ENCODE measurements at places on chromosomes 11 and 22. TPM values are rescaled to one million over a fixed set of nuclear protein-coding genes. Genes with fewer than 3 reads are reported as not detected.
A peak's percentile ranks its signal among the peaks of the same experiment; 100 is the strongest.

- peaks cover 4% of the 10 kb centered on the region for H3K4me1 ChIP-seq
- H3K36me3 ChIP-seq = no peaks in the 10 kb centered on the region
- no peak overlapping the region for H3K27ac ChIP-seq
- no peak for DNase-seq
Observed at GRCh38 chr11:9590717-9591116, 17.2 kb downstream of the WEE1 start.

GRCh38 chr11:57460022-57460757 is at the start of gene RTN4RL2:
TSS of gene RTN4RL2 (plus strand) at chr11:57460528. CDS start at chr11:57460866, 338 bp downstream.
- H3K27me3 ChIP-seq = peaks cover 49% of the 10 kb centered on the region
- H3K27ac ChIP-seq = no peak within 1 kb of the TSS
- H3K36me3 ChIP-seq = no peaks in the 10 kb centered on the region
- peaks cover 30% of the 10 kb centered on the region for H3K4me1 ChIP-seq
- H3K4me3 ChIP-seq = peak within 1 kb of the TSS; percentile 99

Gene LAYN
- 12.3 TPM for total RNA-seq

Gene SLC22A9
- total RNA-seq = not detected

DNA sequence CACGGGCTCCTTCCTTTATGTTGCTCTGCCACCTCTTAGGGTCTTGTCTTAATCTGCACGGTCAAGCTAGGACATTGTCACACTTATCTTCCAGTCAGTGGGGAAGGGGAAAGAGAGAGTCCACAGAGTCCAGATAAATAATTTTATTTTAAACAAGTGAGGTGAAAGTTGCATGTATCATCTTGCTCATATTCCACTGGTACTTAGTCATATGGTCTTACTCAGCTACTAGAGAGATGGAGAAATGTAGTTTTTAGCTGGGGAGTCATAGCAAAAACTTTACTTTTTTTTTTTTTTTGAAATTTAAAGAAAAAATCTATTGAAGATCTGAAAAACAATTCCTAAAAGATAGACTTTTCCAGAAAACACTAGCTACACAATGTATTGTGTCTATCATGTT is 29.0 kb downstream of the PDE3B start:
- H3K27ac ChIP-seq = peak overlapping the region; percentile 76
- H3K27me3 ChIP-seq = no peaks in the 10 kb centered on the region
- no peak overlapping the region for H3K4me3 ChIP-seq
- no peak for DNase-seq
- H3K4me1 ChIP-seq = peaks cover 74% of the 10 kb centered on the region
- no peaks in the 10 kb centered on the region for H3K36me3 ChIP-seq

DNA sequence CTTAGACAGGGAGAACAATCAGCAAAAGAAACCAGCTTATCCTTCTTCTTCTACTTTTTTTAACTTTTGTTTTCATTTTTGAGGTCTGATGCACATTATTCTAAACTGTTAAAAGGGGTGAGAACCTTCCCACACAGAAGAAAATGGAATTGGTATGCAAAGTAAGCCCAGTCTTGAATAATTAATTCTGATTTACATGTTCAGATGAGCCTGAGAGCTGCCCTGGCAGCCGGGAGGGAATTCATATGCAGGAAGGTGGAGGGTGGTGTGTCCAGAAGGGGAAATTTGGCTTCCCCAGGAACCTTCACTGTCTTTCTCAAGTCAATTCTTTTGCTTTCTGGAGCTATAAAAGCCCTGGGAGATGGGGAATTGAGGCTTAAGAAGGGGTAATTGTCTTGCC is 181.0 kb downstream of the INSC start:
- no peaks in the 10 kb centered on the region for H3K4me1 ChIP-seq
- H3K27ac ChIP-seq = no peak overlapping the region
- H3K27me3 ChIP-seq = peaks cover 7% of the 10 kb centered on the region
- no peaks in the 10 kb centered on the region for H3K36me3 ChIP-seq

GRCh38 chr11:27406498-27407354 is 43.7 kb upstream of the CCDC34 start:
- DNase-seq = no peak
- no peaks in the 10 kb centered on the region for H3K4me1 ChIP-seq
- H3K4me3 ChIP-seq = no peak overlapping the region
- no peak overlapping the region for H3K27ac ChIP-seq
- H3K27me3 ChIP-seq = no peaks in the 10 kb centered on the region

GRCh38 chr22:45124176-45124847 is 39.4 kb upstream of the NUP50 start:
- H3K27me3 ChIP-seq = no peaks in the 10 kb centered on the region
- H3K27ac ChIP-seq = no peak overlapping the region

Gene FGF4
- total RNA-seq = not detected

DNA sequence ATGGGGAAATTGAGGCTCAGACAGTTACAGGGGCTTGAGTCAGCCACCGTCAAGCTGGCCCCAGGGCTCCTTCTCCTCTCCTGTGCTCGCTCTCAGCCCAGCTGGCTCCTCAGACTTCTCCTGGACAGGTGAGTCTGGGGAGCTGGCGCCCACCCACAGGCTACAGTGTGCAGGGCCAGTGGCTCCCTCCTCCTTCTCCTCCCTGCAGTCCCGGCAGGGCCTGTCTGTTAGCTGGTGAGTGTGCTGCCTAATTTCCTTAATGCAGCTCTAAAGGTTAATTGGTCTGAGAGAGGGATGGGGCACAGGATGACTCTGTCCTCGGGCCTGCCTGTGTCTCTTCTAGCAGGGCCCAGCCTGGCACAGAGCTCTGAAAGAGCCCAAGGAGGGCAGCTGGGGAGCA is 31.7 kb downstream of the LMO1 start:
- no peak overlapping the region for H3K4me3 ChIP-seq
- no peaks in the 10 kb centered on the region for H3K4me1 ChIP-seq
- DNase-seq = no peak
- H3K36me3 ChIP-seq = no peaks in the 10 kb centered on the region

GRCh38 chr22:37674951-37675929 is at the start of gene LGALS1:
TSS of gene LGALS1 (plus strand) at chr22:37675636. CDS start at chr22:37675703, 67 bp downstream.
- H3K27me3 ChIP-seq = no peaks in the 10 kb centered on the region
- peaks cover 58% of the 10 kb centered on the region for H3K4me1 ChIP-seq
- peak; percentile 78 for DNase-seq

GRCh38 chr11:67420147-67420645 is 4.7 kb downstream of the CARNS1 start:
- no peaks in the 10 kb centered on the region for H3K36me3 ChIP-seq
- no peak overlapping the region for H3K27ac ChIP-seq
- no peaks in the 10 kb centered on the region for H3K27me3 ChIP-seq
- DNase-seq = no peak
- H3K4me1 ChIP-seq = peaks cover 56% of the 10 kb centered on the region

DNA sequence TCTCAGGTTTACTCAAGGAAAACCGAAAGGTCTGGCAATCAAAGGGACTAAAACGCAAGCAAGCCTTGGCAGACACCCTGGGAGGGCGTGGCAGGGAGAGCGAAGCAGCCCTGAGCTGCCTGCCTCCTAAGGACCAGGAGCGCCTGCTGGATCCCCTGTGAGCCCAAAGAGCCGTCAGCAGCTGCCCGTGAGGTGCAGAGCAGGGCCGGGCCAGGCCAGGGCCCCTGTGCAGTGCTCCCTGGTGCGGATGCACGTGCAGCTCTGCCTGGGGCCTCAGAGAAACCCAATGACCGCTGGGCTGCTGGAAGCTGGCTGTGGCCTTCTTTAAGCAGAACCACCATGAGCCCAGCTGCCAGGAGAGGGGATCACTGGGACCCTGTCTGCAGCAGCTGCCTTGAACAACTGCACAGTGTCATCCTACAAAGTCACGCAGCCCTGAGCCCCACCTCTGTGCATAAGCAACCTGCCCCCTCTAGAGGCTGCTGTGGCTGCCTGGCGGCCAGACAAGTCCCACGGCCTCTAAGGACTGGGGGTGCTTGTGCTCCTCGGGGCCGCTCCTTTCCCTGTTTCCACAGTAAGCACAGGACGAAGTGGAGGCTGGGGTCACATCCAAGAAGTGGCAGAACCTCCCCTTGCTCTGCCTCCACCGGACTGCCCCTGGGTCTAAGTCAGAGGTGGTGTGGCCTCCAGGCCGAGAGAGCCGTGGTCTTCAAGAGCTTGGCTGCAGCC is 29.1 kb upstream of the COMT start:
- no peak overlapping the region for H3K4me3 ChIP-seq
- no peak for DNase-seq
- peaks cover 8% of the 10 kb centered on the region for H3K4me1 ChIP-seq
- H3K27me3 ChIP-seq = no peaks in the 10 kb centered on the region
- H3K27ac ChIP-seq = no peak overlapping the region

DNA sequence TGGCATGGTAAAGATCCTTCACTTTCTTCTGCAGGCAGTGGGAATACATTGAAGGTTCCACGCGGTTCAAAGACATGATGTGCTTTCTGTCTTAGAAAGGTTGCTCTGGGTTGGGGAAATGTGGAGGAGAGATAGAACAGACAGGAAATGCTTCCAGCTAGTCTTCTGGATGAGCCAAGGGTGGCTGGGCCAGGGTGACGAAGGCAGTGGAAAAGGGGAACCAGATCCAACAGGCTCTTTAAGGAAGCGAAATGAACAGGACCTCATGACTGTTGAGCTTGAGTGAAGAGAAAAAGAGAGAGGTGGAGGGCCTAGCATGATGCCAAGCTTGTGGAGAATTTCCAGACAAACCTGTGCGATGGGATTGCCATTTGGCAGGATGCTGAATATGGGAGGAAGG is 56.4 kb upstream of the LMO1 start:
- peaks cover 24% of the 10 kb centered on the region for H3K27me3 ChIP-seq
- no peaks in the 10 kb centered on the region for H3K36me3 ChIP-seq
- no peaks in the 10 kb centered on the region for H3K4me1 ChIP-seq
- no peak overlapping the region for H3K27ac ChIP-seq
- H3K4me3 ChIP-seq = no peak overlapping the region

DNA sequence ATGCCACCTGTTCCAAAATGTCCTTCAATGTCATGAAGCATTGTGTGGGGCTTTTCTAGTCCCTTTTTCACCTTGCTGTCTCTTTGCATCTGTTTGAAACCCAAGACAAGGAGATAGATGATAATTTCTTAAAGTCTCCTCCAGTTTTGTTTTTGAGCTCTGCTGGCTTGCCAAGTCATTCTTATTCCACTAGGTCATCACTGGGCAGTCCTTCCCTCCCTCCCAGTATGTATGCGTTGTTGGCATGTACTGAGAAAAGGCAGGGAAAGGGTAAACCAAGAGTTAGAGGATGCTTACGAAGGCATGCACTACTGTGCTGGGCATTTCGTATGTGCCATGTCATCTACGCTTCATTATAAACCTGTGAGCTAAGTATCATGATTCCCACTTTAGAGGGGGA is 78.6 kb downstream of the PARVA start:
- peaks cover 5% of the 10 kb centered on the region for H3K27me3 ChIP-seq
- no peaks in the 10 kb centered on the region for H3K36me3 ChIP-seq
- H3K27ac ChIP-seq = no peak overlapping the region
- H3K4me3 ChIP-seq = no peak overlapping the region
- no peaks in the 10 kb centered on the region for H3K4me1 ChIP-seq

DNA sequence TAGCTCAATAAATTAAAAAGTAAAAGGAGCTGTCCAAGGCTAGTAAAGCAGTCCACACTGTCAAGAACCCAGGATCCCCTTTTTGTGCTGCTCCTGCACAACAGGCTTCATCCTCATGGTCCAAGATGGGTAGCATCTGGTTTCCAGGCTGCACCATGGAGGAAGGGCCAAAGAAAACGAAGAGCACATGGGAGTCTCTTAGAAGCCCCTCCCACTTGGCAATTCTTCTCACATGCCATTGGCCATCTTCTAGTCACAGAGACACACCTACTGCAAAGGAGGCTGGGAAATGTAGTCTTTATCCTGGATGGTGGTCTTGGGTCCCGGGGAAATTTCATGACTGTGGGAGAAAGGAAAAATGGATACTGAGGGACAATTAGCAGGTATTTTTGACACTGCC is 37.8 kb downstream of the PRR5L start:
- H3K4me1 ChIP-seq = peaks cover 32% of the 10 kb centered on the region
- no peaks in the 10 kb centered on the region for H3K36me3 ChIP-seq
- H3K4me3 ChIP-seq = no peak overlapping the region
- no peak for DNase-seq
- H3K27me3 ChIP-seq = peaks cover 29% of the 10 kb centered on the region

DNA sequence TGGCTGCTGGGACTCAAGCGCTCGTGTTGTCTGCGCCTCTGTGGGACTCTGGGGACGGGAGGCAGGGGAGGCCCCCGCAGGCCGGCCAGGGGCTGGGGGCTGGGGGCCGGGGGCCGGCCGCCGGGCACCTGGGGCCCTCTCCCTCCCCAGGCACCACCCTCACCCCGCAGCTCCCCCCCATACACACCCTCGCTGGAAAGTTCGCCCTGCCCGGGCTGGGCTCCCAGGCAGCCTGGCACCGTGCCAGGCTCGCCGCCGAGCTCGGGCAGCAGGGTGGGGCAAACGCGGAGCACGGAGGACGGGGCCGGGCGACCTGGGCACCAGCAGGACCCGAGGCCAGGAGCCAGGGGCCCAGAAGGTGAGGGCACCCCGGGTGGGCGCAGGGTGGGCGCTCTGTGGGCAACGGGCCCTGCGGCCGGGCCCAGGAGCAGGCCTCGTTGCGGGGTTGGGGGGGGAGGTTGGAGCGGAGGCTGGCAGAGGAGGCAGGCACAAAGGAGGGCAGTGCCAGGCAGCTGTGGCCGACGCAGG is 76.7 kb upstream of the WNT7B start:
- H3K4me1 ChIP-seq = peaks cover 56% of the 10 kb centered on the region
- DNase-seq = peak; percentile 59
- H3K27me3 ChIP-seq = no peaks in the 10 kb centered on the region

Gene CNTN5
- total RNA-seq = not detected

DNA sequence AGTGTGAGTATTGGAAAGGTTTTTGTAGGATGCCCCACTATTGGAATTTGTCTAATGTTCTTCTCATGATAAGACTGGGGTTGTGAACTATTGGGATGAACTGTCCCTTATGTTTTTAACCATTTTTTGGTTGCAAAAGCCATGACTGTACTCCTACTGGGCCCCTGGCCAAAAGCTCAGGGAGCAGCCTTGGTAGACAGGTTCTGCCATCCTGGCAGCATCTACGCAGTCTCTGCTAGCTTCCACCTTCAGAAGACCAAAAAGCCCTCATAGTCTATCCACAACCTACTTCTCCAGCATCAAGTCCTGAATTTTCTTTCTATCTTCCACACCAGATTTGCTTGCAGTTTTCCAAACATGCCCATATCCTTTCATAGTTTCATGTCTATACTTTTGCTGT is 211.8 kb downstream of the TENM4 start:
- DNase-seq = no peak
- no peaks in the 10 kb centered on the region for H3K4me1 ChIP-seq
- H3K36me3 ChIP-seq = no peaks in the 10 kb centered on the region
- H3K27ac ChIP-seq = no peak overlapping the region
- H3K27me3 ChIP-seq = peaks cover 15% of the 10 kb centered on the region
- no peak overlapping the region for H3K4me3 ChIP-seq

- peaks cover 61% of the 10 kb centered on the region for H3K4me1 ChIP-seq
- H3K36me3 ChIP-seq = peaks cover 8% of the 10 kb centered on the region
- H3K27ac ChIP-seq = peak overlapping the region; percentile 19
Observed at GRCh38 chr11:65641297-65642013, 3.6 kb downstream of the SIPA1 start.

Gene HEPN1
- total RNA-seq = not detected
